DMS 273 treated with DMSO at 0.1 percent for 48 hours (cell line): ENCODE measurements at places on chromosomes 7 and 10.

DNA sequence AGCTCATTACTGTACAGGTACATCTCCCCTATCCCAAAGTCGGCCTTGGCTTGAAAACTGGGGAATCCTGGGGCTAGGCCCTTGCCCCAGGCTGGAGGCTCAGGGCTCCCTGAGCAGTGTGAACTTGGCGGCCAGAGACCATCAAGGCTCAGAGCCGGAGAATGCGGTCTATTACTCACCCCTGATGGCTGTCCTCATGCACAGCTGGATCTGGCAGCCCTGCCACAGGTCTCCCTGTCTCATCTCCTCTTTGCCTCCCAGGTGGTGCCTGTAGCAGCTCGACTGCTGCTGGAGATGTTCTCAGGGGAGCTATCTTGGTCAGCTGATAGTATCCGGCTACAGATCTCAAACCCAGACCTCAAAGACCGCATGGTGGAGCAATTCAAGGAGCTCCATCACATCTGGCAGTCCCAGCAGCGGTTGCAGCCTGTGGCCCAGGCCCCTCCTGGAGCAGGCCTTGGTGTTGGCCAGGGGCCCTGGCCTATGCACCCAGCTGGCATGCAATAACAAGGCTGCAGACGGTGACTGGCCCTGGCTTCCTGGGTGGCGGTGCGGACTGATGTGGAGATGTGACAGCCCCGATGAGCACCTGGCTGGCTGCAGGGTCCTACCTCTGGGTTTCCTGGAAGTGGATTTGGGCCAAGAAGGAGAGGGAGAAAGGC is 10.7 kb downstream of the IRF5 start:
- no peak for DNase-seq

GRCh38 chr7:134029-134428 is 58.3 kb upstream of the FAM20C start:
- no peak for DNase-seq

DNA sequence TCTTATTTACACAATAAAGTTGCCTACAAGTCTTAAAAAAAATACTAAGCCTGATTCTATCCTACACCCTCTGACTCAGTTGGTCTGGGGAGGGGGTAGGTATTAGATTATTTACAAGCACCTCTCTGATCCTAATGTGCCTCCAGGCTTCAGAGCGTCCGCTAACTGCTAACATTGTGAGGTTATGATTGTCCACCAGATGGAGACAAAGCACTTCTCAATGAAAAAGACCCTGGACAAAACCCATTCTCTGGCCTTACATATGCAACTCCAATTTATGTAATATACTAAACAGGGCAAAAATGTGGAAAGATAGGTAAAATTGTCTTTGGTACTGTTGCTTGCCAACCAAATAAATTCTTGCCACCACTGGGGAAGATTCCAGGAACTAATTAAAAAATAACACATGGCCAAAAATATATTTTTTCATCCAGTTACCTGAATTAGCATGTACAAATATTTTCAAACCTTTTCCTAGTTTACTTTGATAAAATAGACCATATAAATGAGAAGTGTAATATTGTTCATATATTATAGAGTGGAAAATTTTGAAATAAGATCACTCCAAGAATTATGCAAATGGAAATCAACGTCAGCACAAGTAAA is 92.4 kb downstream of the KIF20B start:
- DNase-seq = peak; percentile 5

DNA sequence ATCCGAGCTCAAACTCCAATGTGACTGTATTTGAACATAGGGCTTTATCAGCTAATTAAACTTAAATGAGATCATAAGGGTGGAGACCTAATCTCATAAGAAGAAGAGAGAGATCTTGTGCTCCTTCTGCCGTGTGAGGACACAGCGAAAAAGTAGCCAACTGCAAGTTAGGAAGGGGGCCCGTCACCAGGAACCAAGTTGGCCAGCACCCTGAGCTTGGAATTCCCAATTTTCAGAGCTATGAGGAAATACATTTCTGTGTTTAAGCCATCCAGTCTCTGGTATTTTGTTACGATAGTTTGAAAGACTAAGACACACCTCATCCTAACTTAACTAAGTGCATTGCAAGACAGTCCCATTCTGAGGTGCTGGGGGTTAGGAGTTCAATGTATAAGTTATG is 14.1 kb upstream of the WDR86 start:
- DNase-seq = no peak

DNA sequence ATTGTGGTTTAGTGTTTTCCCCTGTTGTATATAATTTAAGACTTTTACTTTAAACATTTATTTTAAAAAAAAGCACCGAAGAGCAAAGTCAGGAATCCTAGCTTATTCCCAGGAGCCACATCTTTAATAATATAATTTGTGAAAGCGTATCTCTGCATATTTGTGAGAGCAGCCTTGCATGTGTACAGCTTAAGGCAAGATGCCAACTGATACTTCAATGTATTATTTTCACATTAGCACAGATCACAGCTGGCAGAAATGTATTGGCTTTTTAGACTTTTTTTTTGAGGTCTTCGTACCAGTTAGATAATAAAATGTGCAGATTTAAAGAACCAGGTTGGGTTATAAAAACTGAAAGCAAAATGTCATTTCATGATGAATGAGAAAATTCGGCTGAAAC is 845.7 kb upstream of the POT1 start:
- DNase-seq = no peak

DNA sequence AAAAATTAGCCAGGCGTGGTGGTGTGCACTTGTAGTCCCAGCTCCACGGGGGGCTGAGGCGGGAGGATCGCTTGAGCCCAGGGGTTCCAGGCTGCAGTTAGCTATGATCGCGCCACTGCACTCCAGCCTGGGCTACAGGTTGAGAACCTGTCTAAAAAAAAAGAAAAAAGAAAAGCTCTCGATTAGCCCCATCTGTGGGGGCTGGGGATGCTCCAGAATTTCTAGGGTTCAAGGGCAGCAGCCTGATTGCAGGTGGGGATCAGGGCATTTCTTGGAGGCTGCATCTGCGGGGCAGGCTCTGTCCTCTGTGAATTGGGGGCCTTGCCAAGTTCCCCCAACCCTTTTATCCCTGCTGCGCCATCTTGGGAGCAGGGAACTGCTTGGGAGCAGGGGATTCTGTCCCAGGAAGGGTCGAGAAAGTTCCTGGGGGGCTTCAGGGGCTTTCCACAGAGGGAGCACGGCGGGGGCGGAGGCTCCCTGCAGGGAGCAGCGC is 651 bp upstream of the ARPC1A start:
- no peak for DNase-seq
